ENCODE measurements at places on chromosomes 6 and 20. TPM values are rescaled to one million over a fixed set of nuclear protein-coding genes. Genes with fewer than 3 reads are reported as not detected.

The SYTL3 gene
- total RNA-seq = 11.0 TPM

DNA sequence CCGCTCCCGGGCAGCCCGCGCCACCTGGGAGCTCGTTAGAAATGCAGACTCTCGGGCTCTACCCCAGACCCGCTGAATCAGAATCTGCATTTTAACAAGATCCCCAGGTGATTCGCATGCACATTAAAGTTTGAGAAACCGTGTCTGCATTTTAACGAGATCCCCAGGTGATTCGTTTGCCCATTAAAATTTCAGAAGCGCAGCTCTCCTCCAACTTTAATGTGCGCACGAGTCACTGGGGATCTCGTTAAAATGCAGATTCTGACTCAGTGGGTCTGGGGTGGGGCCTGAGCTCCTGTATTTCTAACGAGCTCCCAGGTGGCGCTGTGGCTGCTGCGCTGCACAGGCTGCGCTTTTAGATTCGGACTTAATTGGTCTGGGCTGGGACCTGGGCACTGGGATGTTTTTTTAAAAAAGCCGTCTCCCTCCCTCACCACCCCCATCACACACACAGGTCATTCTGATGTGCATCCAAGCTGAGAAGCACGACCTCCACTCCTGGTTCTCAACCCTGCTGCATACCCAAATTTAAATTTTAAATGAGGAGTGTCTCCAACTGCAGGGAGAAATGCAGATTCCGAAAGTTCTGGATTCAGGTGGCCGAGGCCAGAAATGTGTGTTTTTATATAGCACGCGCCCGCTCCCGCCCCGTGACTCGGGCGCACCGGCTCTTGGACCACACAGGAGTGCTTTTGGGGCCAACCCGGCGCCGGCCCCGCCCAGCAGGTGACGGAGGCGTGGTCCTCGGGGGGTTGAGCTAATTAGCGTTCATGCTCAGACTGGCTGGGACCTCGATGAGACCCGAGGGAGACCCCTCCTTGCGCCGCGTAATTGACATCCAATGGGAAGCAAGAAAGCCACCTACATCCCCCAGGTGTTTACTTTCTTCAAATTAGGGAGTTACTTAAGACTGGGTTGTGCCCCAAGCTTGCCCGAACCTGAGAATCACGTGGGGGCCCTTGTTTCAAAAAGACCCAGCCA lies 85.8 kb downstream of the ZFP64 start:
- no peak for DNase-seq

- no peak for DNase-seq
These were observed 14.0 kb downstream of the COL9A3 start for GRCh38 chr20:62830821-62831220.

- DNase-seq = no peak
These were observed 63.9 kb downstream of the CD164 start for GRCh38 chr6:109318328-109318876.

GRCh38 chr20:32333988-32334885 lies 23.9 kb upstream of the ASXL1 start:
- DNase-seq = no peak

- no peak for DNase-seq
These were observed 85.3 kb downstream of the SIM1 start for GRCh38 chr6:100379386-100379785.

The MPIG6B gene
- not detected for total RNA-seq

DNA sequence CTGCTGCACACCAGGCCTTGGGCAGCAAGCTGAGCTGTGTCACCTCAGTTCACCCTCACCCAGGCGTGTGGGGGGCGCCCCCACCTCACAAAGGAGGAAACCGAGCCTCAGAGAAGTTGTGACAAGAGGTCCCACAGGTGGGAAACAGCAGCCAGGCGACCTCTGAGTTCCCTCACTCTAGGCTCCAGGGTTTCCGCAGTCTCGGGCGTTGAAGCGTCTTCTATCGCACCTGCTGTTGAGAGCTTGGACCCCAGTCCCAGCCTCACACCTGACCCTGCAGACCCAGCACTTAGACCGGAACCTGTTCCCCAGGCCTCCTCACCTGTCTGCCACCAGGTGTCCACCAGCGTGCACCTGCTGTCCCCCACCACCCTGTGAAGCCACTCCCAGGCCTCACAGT lies 22.3 kb upstream of the APMAP start:
- no peak for DNase-seq

DNA sequence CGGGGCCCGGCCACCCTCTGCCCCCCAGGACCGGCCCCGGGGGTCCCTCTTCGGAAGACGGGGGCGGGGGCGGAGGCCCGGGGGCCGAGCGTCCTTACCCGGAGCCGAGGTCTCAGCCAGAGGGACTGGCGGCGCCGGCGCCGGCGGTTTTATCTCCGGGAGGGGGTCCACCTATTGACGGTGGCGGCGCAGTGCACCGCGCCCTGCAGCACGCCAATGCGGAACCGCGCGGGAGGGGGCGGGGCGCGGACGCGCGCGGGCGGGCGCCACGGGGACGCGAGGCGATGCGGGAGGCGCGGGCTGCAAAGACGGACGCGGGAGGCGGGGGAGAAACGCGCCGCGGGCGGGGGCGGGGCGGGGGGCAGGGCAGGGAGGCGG lies at the start of gene EEF1A2:
Gene EEF1A2, minus strand, starts transcription at position 124 of the 378 bp plus-strand sequence. CDS start 1,320 bp downstream, outside the sequence.
- DNase-seq = no peak

The CMTR1 gene
- total RNA-seq = 20.8 TPM

DNA sequence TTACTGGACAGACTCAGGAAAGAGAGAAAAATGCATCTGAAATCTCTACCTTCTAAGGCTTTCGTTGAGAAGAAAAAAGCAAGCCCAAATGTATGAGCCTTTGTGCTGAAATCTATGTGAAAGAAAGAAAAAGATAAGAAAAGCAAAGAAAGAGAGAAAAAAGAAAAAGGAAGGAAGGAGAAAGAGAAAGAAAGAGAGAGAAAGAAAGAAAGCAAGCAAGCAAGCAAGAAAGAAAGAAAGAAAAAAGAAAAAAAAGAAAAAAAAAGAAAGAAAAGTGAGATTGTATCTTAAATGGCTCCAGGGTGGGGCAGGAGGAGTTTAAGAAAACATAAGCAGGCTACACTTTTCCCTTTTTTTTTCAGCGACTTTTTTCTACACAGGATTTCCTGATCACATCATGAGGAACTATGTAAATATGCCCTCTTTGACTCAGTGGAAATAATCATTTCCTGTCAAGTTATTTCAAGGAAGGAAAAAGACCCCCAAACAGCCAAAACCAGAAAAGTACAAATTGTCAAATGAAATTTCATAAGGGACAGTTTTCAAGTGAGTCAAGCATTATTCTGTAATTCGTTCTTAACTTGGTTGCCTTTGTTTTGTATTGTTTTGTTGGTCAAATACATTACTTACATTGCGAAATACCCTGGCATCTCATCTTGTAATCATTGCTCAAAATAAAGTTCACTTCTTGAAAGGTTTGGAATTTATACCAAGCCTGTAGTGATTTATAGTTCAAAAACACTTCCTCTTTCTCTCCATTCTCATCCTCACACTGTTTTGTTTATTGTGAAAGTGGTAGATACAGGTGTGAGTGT lies 79.5 kb upstream of the RNF217 start:
- peak; percentile 79 for DNase-seq

The APOM gene
- total RNA-seq = 0.81 TPM

DNA sequence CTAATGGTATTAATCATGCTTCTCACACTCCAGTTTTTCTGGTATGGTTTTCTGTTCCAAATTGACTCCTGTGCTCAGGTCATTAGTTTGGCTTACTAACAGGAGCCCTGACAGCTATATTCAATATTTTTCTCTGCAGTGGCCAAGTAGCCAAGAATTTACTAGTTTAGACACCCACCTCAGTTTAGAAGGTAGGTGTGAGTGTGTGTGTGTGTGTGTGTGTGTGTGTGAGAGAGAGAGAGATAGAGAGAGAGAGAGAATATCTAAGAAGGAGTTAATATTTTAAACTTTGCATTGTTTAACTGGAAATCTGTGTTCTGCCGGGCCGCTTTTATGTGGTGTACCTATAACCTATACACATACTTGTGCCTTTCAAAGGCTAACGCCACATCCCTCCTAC lies 18.5 kb downstream of the JARID2 start:
- no peak for DNase-seq

- DNase-seq = no peak
These were observed 213.8 kb downstream of the IBTK start for GRCh38 chr6:82033631-82034211.

DNA sequence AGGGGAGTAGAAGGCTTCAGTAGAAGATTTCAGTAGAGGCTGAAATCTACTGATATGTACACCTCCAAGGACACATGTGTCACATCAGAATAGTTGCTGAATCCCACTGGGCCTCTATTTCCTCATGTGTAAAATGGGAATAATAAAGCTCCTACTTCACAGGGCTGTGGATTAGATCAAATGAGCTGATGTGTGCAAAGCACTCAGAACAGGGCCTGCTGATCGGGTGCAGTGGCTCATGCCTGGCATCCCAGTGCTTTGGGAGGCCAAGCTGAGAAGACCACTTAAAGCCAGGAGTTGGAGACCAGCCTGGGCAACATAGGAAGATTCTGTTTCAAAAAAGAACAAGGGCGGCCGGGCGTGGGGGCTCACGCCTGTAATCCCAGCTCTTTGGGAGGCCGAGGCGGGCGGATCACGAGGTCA lies 8.1 kb upstream of the AP5S1 start:
- no peak for DNase-seq

DNA sequence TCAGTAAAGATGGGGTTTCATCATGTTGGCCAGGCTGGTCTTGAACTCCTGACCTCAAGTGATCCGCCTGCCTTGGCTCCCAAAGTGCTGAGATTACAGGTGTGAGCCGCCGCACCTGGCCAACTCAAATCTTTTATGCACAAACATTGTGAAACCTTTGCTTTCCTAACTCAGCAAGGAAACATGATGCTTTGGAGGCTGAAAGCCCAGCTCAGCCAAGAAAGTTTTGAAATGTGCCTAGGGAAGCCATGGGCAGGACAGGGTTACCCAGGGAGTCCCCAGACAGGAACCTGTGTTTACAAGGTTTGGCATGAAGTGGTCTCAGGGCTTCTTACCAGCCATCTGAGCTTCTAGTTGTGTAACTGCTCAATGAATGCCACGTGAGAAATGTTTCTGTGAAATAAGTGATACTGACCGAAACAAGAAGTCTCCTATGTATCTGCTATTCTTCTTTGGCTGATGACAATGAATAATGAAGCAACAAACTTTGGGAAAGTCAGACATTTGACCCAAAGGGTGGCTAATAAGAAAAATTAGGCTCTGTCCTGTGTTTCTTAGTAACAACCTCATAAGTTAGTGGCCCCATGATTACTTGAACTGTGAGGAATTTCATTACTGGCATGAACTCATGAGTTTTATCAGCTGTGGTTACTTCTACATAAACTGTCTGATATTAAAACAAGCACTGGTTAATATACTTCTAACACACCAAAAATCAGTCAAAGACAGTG lies 163.5 kb downstream of the KIF6 start:
- DNase-seq = no peak

GRCh38 chr6:165574220-165575157 lies 88.6 kb downstream of the PDE10A start:
- DNase-seq = peak; percentile 82

The ALDH5A1 gene
- total RNA-seq = 1.9 TPM

DNA sequence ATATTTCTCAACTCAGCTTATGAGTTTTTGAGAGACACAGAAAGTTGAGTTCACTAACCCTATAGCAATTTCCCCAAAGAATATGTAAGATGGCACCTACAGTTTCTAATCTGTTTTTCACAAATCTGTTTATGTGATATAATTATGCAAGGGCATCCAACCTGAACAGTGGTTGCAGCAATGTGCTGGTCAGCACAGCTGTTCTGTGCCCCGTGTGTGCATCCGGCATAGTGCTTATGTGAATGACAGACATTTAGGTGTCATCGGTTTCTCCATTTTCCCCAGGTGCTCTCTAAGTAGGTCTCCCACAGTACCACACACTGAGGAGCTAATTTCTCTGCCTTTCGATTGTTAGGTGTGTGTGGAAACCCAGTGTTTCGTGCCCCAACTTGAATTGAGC lies 7.7 kb upstream of the BACH2 start:
- DNase-seq = no peak

- DNase-seq = no peak
These were observed 168.2 kb downstream of the DLL1 start for GRCh38 chr6:170122651-170123050.

The CPNE5 gene
- 0.58 TPM for total RNA-seq

DNA sequence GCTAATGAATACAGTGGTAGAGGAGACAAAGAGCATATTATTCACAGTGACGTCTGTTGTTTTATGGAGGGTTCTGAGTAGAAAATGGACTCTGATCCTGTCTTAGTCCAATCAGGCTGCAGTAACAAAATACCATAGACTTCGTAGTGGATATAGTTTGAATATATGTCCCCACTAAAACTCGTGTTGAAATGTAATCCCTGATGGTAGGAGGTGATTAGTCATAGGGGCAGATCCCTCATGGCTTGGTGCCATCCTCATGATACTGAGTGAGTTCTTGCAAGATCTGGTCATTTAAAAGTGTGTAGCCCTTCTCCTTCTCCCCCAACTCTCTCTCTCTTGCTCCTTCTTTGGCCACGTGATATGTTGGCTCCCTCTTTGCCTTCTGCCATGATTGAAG lies 82.5 kb downstream of the CD83 start:
- DNase-seq = no peak

- no peak for DNase-seq
These were observed 26.3 kb downstream of the CDH26 start for GRCh38 chr20:59984541-59984940.

- no peak for DNase-seq
These were observed 6.3 kb upstream of the EDN1 start for GRCh38 chr6:12283904-12284303.

- DNase-seq = no peak
These were observed 1.2 kb upstream of the TMEM217 start for GRCh38 chr6:37259191-37259590.

GRCh38 chr20:50567860-50568548 lies 57.8 kb downstream of the PTPN1 start:
- DNase-seq = no peak

GRCh38 chr20:31723069-31723318 lies 326 bp upstream of the BCL2L1 start:
- no peak for DNase-seq

Data from epithelial cell of proximal tubule (primary cell).